Activated CD4-positive, alpha-beta T cell treated with anti-CD3 and anti-CD28 coated beads, Interleukin-2, amount 10 ng/mL, durations not matched to agents 24 days and 14 days (primary cell): ENCODE measurements at places on chromosomes 7 and 10. TPM values are rescaled to one million over a fixed set of nuclear protein-coding genes. Genes with fewer than 3 reads are reported as not detected.

The SSMEM1 gene
- total RNA-seq, result not detected in 2 replicates

The GDF10 gene
- 0.49 and 0.59 TPM in 2 replicates for total RNA-seq

DNA sequence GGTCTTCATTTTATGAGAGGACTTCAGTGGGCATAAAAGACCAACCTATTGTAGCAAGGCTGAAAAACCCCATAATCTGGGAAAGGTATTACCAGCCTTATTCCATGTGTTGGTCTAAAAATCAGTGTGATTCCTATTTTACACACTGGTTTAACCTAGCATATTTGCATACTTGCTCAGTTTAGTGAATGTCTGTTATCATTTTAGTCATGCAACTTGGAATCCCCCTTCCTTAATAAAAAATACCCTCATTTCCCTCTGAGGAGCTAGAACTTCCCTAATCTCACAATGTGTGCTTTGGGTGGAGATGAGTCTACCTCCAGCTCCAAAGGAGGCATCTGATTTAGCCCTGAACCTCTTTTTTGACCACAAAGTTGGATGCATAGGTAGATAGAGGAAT lies 312.8 kb upstream of the SORCS1 start:
- no peak overlapping the region for H3K4me3 ChIP-seq
- no peaks in the 10 kb centered on the region for H3K4me1 ChIP-seq
- H3K36me3 ChIP-seq, result no peaks in the 10 kb centered on the region
- no peak for DNase-seq
- H3K27me3 ChIP-seq, result no peaks in the 10 kb centered on the region

DNA sequence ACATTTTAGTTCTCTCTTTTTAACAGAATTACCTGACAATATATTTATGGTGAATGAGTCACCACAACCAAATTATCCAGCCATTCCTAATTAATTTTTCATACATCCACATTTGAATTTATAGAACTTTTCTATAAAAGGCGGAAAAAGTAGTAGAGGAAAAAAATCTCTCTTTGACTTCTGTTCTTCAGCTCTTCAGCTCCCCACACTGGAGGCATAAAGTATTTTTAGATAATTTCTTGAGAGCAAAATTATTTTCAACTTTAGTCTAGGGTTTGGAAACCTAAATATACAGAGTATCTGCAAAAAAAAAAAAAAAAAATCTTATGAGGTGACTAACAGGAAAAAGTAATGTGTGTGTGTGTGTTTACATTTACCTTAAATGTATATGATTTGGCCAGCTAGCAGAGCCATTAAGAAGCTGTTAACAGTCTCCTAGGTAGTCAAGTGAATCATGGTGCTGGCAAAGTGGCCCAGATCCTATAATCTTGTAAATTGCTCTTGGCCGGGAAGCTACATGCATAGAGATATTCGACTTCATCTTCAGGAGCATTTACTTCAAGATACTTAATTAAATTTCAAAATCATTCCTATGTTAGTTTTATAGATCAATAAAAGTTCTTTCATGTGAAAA lies 383.1 kb upstream of the STEAP1 start:
- no peaks in the 10 kb centered on the region for H3K36me3 ChIP-seq
- no peak for DNase-seq
- H3K4me3 ChIP-seq, result no peak overlapping the region
- no peak overlapping the region for H3K27ac ChIP-seq

- peak overlapping the region; percentile 88 for H3K4me3 ChIP-seq
- H3K27ac ChIP-seq, result peak overlapping the region; percentile 82
- no peaks in the 10 kb centered on the region for H3K36me3 ChIP-seq
- H3K4me1 ChIP-seq, result peaks cover 35% of the 10 kb centered on the region
- DNase-seq, result peak; percentile 88
Measured at GRCh38 chr7:157568770-157569584, 232.2 kb downstream of the DNAJB6 start.

DNA sequence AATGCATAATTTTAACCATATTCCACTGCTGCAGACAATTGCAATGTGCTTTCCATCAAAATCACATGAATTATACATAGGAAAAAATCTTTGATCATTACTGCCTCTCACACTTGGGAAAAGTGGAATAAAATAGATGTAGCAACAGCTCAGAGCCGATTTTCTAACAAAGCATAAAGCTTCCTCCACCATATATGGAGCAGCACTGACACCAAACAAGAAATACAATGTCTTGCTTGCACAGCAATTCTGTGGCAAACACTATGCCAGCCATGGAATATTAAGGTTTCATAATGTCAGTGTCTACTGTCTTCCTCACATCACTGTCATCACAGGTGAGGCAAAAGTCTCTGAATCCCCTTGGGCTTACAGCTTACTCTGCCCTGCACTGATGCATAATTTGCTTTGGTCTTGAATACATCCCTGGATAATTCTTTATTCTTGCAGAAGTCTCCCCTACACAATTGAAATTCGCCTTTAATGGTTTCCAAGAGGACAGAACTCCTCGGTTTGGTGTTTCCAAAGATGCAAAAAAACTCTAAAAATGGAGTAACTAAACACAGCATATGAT lies 198.5 kb downstream of the CACNA2D1 start:
- H3K27me3 ChIP-seq, result no peaks in the 10 kb centered on the region
- H3K36me3 ChIP-seq, result no peaks in the 10 kb centered on the region
- H3K4me3 ChIP-seq, result no peak overlapping the region
- no peak overlapping the region for H3K27ac ChIP-seq
- no peak for DNase-seq

- DNase-seq, result no peak
- H3K36me3 ChIP-seq, result peaks cover 63% of the 10 kb centered on the region
- H3K4me3 ChIP-seq, result no peak overlapping the region
- no peaks in the 10 kb centered on the region for H3K27me3 ChIP-seq
- H3K27ac ChIP-seq, result no peak overlapping the region
Measured at GRCh38 chr7:92727755-92728154, 108.6 kb downstream of the CDK6 start.

GRCh38 chr7:88243345-88243909 lies 23.6 kb upstream of the SRI start:
- H3K27me3 ChIP-seq, result peaks cover 13% of the 10 kb centered on the region
- no peak overlapping the region for H3K27ac ChIP-seq
- H3K4me1 ChIP-seq, result no peaks in the 10 kb centered on the region
- H3K4me3 ChIP-seq, result no peak overlapping the region

- no peak for DNase-seq
- no peak overlapping the region for H3K27ac ChIP-seq
- H3K27me3 ChIP-seq, result no peaks in the 10 kb centered on the region
- peaks cover 3% of the 10 kb centered on the region for H3K36me3 ChIP-seq
- peaks cover 5% of the 10 kb centered on the region for H3K4me1 ChIP-seq
Measured at GRCh38 chr7:65839846-65840245, 33.0 kb upstream of the VKORC1L1 start.

- H3K4me3 ChIP-seq, result no peak overlapping the region
- H3K27me3 ChIP-seq, result no peaks in the 10 kb centered on the region
- no peaks in the 10 kb centered on the region for H3K36me3 ChIP-seq
- no peaks in the 10 kb centered on the region for H3K4me1 ChIP-seq
- no peak for DNase-seq
Measured at GRCh38 chr7:93622036-93623033, 47.8 kb upstream of the CALCR start.

DNA sequence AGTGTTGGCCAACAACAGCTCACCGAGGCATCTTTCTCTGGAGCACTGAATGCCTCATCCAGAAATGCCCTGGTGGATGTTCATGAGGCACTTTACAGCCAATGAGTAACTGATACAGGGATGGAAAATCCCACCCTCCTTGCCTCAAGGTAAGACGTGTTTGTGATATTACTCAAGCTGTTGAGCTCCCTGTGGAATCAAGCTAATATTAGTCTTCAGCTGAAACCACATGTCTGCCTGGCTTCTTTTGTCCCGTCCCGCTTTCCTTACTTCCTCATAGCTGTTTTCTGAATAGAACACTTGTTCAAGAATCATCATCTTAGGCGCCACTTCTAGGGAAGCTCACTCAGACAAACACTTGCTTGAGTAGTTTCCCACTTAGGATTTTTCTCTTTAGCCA lies 422.4 kb downstream of the INHBA start:
- no peak for DNase-seq
- H3K36me3 ChIP-seq, result no peaks in the 10 kb centered on the region
- no peak overlapping the region for H3K4me3 ChIP-seq
- no peaks in the 10 kb centered on the region for H3K27me3 ChIP-seq
- no peaks in the 10 kb centered on the region for H3K4me1 ChIP-seq
